Keratinocyte (primary cell): ENCODE measurements at places on chromosomes 13 and 19.

- DNase-seq: no peak
Observed at GRCh38 chr13:95485045-95485517, 67.4 kb upstream of the CLDN10 start.

DNA sequence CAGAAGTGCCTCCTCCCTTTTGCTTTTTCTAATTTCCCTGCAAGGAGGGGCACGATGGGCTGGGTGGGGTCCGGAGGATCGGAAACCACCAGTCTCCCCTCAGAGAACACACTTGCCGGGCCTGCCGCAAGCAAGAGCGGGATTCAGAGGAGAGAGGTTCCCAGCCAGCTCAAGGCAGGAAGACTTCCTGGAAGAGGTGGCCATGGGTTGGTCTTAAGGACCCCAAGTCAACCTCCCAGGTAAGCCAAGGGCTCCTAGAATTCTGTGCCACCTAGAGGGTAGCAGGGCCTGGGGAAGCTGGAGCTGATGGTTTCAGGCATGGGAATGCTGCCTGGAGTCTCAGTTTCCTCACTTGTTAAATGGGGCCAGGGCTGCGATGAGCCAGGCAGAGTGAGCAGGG is 30.4 kb upstream of the ADGRE5 start:
- no peak for DNase-seq

GRCh38 chr19:18866800-18867123 is 29.2 kb downstream of the CERS1 start:
- no peak for DNase-seq

DNA sequence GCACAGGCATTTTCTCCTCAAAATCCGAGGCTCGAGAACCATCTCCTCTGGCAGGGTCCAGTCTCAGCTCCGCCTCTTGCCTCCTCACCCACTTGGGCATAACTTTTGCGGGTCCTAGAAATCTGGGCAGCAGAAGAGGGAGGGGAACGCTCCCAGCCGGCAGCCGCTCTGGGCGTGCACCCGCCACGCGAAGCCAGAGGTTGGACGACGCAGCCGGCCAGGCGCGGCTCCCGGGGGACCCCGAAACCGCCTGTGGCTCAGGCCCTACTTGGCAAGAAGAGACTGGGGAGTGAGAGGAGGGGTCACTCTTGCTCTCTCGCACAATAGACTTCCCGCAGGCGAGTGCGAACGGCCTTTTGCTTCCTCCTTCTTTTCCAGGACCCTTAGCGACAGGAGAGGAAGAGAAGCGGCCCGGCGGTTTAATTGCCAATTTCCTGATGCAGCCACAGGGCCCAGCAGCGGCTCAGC is 6.0 kb upstream of the SOX1 start:
- DNase-seq: no peak

DNA sequence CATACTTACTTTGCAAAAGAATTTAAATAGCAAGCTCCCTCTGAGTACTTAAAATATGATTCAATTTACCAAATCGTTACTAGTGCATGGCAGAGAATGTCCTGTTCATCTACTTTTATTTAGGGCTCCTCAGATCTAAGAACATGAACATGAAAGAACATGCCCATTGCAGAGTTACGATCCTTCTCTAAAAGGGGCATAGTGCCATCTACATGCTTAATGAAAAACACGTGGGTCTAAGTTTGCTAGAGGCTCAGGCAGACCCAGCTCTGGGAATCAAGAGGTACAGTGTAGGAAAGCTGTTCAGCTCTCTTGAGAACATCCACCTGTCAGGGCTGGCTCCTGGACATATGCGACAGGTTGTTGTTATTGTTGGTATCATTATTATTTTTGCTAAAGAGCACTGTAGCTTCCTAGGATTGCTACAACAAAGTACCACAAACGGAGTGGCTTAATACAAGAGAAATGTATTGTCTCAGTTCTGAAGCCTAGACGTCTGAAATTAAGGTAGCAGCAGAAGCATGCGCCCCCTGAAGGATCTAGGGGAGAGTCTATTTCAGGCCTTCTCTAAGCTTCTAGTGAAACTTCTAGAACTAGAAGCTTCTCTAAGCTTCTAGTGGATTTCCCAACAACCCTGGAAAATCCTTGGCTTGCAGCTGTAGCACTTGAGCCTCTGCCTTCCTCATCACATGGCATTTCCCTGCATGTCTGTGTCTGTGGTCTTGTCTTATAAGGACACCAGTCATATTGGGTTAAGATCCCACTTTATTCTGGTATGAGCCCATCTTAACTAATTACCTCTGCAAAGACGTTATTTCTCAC is 133.9 kb downstream of the DCT start:
- DNase-seq: no peak

- DNase-seq: no peak
Observed at GRCh38 chr19:15109768-15110417, 2.7 kb downstream of the SYDE1 start.
